Stimulated activated CD4-positive, alpha-beta T cell treated with anti-CD3 and anti-CD28 coated beads, Interleukin-4, amount 100 ng/mL, for 24 hours (primary cell): ENCODE measurements at places on chromosomes 16 and 17.

DNA sequence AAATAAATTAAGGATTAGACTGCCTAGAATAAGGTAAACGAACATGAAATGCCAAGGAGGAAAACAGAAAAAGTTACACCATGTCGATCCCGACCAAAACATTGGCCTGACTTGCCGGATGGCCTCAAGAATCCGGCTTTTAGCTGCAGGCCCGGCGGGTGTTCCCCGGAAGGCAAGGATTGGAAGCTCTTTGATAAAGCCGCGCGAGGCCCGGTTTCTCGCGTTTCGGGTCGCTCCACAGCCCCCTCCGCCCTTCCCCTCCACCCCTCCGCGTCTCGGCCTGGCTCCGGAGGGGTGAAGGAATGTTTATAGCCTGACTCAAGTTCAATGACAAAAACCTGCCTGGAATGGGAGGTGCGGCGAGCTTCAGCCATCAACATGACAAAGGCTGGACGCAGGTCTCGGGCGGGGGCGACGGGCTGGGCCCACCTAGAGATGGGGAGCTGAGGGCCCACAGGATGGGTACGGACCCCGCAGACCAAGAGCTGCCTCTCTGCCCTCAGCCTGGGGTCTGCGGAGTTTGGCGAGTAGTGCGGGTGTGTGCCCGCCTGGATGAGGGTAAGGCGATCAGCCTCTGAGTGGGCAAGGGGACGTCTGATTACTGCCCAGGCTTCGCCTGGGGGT lies 2.6 kb downstream of the PRAC1 start:
- DNase-seq, result no peak

GRCh38 chr17:14098246-14098645 lies 28.9 kb downstream of the COX10 start:
- no peak for DNase-seq

DNA sequence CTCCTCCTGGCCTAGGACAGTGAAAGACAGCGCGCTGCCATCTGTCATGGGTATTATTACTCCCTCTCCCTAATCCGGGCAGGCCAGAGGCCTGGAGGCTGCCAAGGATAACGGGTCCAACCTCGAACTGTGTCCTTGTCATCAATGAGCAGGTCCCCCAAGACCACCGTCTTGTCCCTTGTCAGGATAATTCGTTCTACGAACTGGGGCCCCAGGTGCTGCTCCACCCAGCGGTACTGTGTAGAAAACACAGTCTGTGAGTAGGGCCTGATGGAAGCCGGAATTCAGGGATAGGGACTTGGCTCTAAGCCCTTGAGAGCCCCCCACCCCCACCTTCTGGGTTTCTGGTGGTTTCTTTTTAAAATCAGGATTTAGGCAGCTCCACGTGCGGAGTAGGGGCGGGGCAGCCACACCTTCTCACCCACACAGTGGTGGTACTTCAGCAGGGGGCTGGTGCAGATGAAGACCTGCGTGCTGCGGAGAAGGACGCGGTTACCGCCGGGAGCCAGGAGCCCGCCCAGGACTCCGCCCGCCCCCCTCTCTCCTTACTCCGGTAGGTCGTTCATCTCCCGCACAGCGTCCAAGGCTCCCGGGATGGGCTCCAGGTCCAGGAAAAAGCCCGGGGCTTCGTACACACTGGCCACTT lies 787 bp downstream of the NT5C start:
- DNase-seq, result peak; percentile 48

GRCh38 chr16:59259074-59259949 lies 525.2 kb upstream of the GOT2 start:
- no peak for DNase-seq

DNA sequence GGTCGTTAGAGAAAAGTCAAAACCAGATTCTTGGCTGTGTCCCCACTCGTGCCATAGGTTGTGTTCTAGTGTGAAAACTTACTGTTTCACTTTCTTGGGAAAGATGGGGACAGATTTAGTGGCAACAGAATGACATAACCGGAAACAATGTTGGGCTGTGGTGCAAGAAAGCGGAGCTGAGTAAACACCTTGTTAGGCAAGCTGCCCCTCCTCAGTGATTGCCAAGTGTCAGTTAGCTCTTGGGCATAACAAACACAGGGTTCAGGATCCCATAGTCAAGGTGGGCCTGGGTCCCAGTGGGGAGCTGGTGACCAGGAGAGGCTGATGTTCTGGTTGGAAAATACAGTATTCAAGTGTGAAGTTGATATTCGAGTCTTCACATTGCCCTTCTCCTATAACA lies 15.4 kb downstream of the UBN1 start:
- no peak for DNase-seq

DNA sequence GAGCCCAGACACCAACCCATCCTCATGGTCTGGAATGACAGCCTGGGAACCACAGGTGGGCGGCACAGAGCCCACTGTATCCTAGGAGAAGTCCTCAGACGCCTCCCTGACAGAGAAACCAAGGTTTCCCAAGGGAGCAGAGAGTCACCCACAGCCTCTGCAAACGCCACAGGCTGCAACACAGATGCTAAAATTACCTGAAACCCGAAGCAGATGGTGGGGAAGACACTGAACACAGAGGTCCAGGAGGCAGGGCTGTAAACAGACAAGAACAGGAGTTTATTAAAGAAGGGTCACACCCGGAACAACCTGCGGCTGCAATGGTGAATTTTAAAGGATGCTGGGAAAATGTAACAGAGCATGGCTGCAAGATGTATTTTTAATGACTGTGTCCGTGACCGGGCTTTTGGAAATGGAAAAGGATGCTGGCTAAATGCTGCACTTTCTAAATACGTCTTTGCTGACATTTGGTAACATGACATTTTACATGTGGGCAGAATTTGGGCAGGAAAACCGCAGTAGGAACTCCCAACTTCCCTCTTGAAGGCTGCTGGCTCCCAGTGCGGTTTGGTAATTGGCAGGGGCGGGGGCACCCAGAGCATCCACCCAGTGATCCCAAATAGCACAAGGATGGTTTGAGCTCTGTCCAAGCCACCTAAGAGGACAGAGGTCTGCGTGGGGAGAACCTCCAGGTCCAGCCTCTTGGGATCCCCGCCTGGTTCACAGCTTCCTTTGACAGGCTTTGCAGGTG lies 13.1 kb downstream of the SLC38A8 start:
- DNase-seq, result no peak

DNA sequence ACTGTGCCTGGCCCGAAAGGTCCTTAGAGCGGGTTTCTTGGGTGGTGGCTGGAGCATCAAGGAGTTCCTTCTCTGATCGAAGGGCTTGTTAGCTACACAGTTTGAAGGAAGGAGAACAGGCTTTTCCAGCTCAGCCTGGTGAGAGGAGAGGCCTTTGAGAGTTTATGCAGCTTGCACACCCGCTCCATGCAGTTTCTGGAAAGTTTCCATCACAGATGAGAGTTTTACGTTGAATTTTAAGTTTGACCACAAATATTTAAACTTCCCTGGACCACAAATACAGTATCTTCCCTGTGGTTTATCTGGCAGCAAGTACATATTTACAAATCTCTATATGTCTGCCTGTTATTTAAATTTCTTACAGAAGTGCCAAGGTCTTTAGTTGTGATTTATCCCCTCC lies 56.8 kb downstream of the HIC1 start:
- DNase-seq, result no peak

DNA sequence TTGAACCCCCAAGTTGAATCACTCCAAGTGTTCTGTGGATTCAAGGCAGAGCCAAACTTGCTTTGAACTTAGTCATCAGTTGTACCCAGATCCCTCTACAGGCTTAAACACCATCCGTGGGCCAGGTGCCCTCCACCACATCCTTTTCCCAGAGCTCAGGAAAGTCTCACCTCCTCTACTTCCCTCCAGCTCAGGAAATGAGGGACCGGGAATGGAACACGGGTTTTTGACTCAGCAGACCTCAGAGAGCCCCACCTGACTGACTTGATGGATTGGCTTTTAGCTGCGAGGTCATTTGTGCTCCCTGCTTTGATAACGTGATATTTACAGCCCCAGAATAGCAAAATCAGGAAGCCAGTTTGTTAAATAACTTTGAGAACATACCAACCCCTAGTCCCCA lies 20.1 kb downstream of the GID4 start:
- DNase-seq, result no peak

DNA sequence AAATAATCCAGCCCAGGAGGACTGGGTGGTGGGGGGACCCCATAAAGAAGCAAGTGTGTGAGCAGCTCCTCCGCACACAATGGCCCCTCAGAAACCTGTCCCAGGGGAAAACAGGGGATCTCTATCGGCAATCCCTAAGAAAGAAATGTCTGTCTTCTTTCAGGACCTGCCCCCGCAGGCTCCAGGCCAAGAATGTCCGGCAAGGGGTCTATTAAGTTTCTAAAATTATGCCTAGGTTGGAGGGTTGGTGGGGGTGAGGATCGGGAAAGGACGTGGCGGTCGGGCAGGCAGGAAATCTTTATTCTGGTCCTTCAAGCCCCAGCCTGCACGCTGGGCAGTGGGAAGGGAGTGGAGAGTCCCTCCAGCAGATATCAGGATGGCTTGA lies 23.4 kb upstream of the LITAF start:
- no peak for DNase-seq

DNA sequence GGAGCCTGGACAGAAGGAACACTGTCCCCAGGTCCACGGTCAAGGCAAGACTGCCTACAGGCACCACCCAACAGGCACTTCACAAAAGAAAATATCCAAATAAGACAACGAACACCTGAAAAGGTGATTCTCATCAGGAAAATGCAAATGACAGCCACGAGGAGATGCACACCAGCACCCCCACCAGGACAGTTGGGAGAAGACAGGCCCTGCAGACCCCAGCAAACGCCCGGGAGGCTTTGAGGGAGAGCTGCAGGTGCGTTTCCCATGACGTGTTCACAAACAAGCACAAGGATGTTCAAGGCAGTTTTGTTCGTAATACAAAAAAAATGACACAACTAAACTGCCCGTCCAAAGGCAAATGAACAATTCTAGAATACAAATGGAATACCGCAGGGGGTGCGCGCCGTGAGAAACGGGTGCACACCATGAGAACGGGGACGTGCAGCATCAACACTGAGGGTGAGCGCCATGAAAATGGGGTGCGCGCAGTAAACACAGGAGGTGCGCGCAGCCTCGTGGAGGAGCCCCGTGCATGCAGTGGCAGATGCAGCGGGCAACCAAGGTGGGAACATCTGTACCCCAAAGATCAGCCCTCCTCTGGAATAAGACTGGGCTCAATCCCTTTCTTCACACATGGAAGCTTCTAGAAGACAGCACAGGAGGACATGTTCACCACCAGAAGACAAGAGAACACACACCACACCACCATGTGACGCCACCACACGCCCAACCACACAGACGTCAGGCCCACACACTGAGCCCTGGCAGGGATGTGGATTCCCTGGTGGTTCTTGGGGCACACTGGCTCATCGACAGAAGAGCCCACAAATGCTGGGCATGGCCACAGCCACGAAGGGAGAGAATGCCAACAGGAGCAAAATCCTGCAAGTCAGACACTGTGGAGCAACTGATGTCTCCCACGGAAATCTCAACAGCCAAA lies 91.2 kb downstream of the ZNF778 start:
- DNase-seq, result peak; percentile 33

GRCh38 chr17:39871801-39872200 lies 3.8 kb downstream of the ZPBP2 start:
- DNase-seq, result no peak

- DNase-seq, result no peak
Measured at GRCh38 chr17:82577300-82577699, 57.8 kb downstream of the FOXK2 start.

GRCh38 chr16:29680180-29680598 lies 1.2 kb downstream of the QPRT start:
- no peak for DNase-seq

GRCh38 chr17:78206298-78206697 lies 7.8 kb upstream of the BIRC5 start:
- no peak for DNase-seq

GRCh38 chr17:15654886-15655561 lies 29.1 kb downstream of the TRIM16 start:
- no peak for DNase-seq

DNA sequence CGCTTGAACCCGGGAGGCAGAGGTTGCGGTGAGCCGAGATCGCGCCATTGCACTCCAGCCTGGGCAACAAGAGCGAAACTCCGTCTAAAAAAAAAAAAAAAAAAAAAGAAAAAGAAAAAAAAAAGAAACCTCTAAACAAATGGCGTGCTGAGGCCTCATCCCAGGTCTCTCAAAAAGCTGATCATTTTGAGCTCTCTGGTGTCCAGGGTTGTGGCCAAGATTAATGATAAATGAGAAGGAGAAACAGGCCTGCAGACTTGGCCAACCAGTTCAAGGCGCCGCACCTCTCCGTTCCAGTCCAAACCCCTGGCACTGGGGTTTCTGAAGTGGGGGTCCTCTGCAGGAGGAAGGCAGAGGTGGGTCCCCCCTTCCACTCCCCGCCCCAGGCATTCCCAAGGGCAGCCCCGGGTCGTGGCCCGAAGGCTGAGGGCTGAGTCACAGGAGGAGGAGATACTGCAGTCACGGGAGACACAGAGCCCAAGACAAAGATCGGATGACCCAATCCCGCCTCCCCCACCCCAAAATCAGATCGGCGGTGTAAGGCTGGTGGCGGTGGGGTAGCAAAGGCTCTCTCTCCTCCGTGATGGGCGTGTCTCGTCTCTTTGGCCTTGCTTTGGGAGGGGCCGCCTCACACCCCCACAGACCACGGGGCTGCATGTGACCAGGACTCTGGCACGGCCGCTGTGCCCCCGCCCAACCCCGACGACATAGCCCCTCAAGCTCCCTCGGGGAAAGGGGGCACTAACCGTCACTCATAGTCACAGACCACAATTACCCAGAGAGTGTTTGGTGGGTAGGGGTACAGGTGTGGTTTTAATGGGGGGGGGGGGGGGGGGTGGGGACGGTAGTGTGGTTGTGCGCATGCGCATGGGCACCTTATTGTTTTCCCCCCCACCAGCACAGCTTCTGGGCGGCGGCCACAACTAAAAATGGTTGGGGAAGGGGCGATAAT lies 1.1 kb downstream of the VAT1 start:
- peak; percentile 35 for DNase-seq

GRCh38 chr16:28191364-28191960 lies 20.3 kb downstream of the XPO6 start:
- no peak for DNase-seq

DNA sequence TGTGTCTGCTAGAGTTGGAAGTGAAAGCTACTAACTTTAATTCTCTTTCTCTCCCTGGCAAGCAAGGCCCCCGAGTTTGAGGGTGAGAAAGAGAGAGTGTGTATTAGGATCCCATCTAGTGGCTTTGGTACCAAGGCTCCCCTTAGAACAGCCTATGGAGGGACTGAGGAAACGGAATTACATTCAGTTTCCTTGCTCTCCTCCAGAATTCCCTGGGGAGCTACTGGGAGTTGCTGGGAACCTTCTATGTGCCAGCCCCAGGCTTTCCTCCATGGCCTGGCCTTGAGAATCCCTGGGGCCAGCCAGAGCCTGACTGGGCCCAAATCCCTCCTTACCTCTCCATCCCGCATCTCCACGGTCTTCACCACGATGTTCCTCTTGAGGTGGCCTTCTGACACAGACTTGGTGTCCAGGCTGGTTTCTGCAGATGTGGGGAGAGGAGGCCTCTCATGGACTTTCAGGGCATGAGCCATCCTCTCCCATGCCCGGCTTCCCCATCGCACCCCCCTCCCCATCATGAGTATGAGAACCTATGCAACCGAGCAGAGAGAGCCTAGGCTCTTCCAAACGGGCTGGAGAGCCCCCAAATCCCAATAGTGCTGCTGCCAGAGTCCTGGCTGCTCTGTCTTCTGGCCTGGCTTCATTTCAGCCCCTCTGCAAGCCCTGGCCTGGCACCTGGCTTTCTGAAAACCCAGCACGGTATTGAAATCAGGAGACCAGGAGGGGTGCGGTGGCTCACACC lies 7.4 kb downstream of the GFAP start:
- DNase-seq, result no peak
